Head of caudate nucleus (tissue), 42 donors: ENCODE measurements at places on chromosomes 16 and 17.

GRCh38 chr17:20009302-20010098, at the start of gene SPECC1:
SPECC1 (plus strand) TSS chr17:20009359; CDS start chr17:20096652, 87,293 bp downstream.
- peak; percentile 30 for DNase-seq

- DNase-seq: peak; percentile 72
These were observed 5.9 kb downstream of the LITAFD start for GRCh38 chr16:8887952-8888560.

- DNase-seq: no peak
These were observed 37.5 kb upstream of the WSB1 start for GRCh38 chr17:27256225-27257030.

GRCh38 chr16:82149536-82149935, 20.5 kb downstream of the MPHOSPH6 start:
- DNase-seq: no peak

- DNase-seq: no peak
These were observed 352.5 kb downstream of the FOXL1 start for GRCh38 chr16:86930663-86931373.

DNA sequence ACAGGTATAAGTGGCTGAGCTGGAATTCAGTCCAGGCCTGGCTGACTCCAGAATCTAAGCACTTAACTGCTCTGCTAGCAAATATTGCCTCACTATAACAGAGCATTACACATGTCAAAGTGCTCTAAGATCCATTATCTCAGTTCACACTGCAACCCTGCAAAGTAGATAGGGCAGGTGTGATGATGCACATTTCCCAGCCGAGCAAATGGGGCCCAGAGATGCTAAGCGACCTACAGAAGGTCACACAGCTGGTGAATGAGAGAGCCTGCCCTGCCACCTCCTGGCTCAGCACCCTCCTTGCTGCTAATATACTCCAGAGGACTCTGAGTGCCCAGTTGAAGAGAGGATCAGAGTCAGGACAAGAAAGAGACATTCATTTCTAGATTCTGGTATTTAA, 73.6 kb upstream of the CCL1 start:
- no peak for DNase-seq

GRCh38 chr17:6587310-6587709, 31.0 kb upstream of the PITPNM3 start:
- DNase-seq: no peak

DNA sequence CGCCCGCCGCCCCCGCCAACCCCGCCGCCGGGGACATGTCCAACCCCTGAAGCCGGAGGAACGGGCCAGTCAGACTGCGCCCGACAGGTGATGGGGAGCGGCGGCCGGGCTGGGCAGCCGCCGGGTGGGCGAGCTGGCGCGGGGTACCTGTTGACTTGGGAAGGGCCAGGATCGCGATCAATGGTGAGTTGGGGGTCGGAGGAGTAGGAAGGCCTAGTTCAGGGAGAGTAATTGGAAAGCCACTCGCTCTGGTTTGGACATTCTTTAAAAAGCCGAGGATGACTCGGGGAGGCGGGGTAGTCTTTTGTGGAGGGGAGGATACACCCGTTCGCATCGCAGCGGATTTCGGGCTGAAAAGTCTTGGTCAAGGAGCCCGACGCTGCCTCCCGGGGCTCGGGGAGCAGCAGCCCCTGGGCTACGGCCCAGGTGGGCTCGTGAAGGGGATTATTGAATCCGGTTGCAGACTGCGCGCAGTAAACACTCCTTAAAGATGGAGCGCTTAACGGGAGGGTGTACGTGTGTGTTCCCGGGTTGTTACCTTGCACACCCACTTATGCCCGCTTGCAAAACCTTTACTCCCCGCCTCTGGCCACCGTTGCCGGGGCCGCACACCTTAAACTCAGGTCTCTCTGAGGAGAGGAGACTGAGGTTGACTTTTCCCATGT, 123.8 kb downstream of the GOSR1 start:
- no peak for DNase-seq

DNA sequence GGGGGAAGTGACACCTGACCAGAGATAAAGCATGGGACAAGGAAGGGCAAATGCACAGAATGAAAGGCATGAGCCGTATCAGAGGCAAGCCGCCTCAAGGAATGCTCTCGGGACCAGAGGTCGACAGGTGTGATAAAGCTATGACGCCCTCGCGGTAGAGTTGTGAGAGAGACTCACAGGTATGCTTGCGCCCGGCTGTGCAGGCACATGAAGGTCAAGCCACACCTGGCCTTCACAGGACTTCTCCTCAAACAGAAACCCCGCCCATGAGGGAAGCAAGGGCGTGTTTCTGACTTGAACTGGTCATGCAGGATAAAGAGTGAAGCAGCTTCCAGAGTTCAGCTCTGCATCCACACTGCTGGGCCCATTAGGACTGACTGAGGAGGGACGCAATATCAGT, 7.8 kb downstream of the NCBP3 start:
- no peak for DNase-seq

- no peak for DNase-seq
These were observed 787 bp downstream of the PRKAR1A start for GRCh38 chr17:68512960-68513474.
